ENCODE measurements at places on chromosomes 13 and 19.

- DNase-seq: no peak
Observed at GRCh38 chr13:80706164-80706471, 365.2 kb upstream of the SPRY2 start.

DNA sequence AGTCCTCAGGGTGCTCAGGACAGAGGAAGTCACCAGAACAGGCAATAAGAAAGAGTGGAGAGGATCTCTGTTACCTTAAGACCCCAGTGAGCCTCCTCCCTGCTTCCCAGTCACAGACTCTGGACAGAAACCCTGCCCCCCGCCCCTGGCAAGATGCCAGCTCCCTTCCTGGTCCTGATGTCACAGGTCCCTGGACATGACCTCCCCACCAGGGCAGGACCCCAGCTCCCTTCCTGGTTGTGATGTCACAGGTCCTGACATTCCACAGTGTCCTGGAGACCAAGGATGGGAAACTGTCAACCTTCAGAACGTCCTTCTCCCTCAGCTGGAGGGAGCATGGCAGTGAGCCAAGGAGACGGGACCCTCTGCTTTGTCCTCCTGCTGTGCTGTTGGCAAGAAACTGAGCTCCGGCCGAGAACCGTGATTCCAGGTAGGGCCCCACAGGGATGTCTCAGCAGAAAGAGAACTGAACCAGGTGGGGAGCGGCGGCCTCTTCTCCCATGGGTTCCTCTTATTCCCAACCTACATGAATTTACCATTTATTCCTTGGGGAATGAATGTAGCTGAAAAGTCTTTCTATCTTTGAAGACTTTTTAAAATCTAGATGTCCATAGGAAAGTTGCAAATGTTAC is at the start of gene SPACA7:
Gene SPACA7 (plus strand): TSS at position 306 of the 632 bp plus-strand sequence. CDS start 31 bp downstream, at position 337.
- no peak for DNase-seq

DNA sequence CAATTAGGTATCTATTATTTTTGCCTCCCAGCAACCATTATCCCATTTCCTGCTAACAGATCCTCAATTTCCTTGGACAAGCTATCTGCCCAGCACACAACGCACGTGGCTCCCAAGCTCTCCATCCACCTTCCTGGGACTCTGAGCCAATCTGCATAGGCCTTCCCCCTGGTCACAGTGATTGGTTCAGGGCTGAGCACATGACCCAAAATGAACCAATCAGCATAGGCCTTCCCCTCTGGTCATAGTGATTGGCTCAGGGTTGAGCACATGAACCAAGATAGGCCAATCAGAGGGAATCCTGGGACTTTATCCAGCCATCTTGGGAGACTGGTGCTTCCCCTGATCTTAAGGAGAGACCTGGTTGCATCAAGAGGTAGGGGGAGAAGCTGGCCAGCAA is 5.8 kb downstream of the CPAMD8 start:
- no peak for DNase-seq

DNA sequence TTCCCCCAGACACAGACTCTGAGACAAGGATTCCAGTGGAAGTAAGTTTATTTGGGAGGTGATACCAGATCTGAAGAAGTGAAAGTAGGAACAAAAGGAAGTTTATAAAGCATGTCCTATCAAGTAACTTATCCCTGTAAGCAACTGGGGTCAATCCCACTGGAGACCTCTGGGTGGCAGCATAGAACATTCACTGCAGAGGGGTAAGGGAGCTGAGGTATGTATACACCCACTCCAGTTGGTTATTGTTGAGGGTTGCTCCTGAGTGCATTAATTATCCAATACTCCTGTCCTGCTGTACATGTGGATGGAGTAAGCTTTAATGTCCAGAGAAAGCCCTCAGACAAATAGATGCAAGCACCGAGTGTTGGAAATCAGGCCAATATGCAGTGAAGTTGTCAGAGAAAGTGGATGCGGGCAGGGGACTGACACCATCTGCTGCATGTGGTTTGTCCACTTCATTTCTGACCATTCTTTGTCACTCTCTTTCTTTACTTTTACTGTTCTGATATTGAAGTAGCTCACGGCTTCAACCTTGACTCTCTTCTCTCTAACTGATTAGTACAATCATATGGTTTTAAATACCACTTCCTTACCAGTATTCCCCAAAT is 46.7 kb downstream of the NOTCH3 start:
- peak; percentile 10 for DNase-seq

GRCh38 chr13:63516124-63516523 is 2100.5 kb upstream of the PCDH20 start:
- no peak for DNase-seq

DNA sequence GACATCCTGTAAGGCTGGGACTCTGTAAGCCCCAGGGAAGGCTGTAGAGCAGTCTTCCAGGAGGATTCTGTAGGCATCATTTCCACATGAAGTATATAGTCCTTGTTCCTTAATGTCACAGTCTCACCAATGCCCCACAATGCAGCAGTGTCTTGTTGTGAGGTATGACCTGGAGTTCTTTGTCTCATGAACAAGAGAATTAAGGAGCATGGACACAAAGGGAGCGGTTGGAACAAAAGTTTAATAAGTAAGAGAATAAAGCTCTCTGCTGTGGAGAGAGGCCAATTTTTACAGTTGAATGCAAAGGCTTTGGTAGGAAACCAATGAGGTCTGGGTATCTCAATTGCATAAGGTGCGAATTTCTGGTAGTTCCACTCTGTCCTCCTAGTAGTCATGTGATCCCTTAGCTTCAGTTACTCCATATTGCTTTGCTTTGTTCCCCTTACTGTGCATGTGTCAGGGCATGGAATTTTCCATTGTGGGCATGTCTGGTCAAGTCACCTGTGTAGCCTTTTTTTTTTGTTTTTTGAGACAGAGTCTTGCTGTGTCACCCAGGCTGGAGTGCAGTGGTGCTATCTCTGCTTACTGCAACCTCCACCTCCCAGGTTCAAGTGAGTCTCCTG is 124.3 kb upstream of the TMTC4 start:
- DNase-seq: no peak

DNA sequence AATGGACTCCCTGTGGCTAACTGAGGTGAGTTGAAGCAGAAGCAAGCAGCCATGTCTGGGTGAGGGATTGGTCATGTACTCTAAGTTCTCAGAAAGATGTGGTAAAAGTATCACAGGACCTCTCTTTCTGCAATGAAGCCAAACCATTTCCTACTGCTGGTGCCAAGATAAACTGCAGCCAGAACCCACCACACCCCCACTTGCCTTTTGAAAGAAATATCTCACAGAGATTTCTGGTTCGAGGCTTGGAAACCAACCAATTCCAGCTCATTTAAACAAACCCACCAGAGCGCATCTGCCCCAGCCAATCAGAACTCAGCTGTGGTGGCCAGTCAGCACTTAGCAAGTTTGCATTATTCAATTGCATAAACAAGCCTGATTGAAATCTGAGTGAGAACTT is 204.5 kb upstream of the ATXN8OS start:
- DNase-seq: no peak

DNA sequence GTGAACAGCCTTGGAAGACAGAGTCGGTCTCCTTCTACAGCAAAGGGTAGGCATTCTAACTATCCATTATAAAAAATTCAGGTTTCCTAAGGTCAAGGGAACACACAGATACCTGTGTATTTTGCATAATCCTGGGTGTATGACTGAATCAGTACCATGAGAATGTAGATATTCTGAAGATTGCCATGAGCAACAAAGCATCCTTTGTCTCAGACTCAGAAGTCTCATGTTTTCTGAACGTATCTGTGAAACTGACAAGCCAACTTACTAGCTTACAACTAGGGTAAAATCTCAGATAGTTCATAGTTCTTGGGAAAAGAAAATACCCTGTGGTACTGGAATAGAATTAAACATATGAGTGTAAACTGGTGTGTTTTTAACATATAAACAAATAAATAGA is 6.5 kb downstream of the ZNF566 start:
- DNase-seq: no peak
